ENCODE measurements at places on chromosomes 3 and 15.

DNA sequence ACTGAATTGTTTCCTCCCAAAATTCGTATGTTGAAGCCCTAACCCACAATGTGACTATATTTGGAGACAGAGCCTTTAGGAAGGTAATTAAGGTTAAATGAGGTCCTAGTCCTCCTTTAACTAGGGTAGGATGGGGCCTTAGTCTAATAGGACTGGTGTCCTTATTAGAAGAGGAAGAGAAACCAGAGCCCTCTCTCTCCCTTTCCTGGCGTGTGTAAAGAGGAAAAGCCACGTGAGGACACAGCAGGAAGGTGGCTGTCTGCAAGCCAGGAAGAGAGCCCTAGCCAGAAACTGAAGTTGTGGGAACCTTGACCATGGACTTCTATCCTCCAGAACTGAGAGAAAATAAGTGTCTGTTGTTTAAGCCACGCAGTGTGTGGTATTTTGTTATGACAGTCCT, 94.3 kb downstream of the OXNAD1 start:
- DNase-seq, result no peak

- DNase-seq, result peak; percentile 95
Observed at GRCh38 chr3:125129512-125129997, 73.8 kb upstream of the HEG1 start.

GRCh38 chr3:7977245-7978086, 524.2 kb upstream of the LMCD1 start:
- DNase-seq, result peak; percentile 72

DNA sequence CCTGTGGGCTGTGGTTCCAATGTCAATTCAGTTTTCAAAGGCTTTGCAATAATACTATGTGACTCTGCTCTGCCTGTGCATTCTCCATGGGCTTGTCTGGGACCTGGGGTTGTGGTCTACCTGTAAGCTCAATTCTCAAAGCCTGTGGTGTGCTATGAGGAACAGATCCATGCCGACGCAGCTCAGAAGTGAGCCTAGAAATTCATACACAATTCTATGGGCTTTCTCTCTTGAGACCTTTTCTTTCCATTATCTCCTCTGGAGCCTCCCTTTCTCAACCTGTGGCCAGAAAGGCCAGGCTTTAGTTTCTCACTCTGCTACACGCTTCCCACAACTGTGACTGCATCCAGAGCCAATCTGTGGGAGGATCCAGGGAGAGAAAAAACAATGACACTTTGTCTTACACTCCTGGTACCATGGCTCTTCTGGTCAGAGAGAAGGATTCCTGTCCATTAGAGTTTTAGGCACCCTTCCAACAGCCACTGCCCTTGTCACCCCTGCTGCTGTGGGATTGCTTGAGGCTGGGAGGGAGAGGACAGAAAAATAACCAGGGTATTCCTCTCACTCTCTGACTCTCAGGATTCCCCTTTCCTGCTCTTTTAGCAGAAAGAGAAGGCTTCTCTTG, 34.1 kb upstream of the KLF13 start:
- DNase-seq, result no peak
